ENCODE measurements at places on chromosomes 12 and 14. TPM values are rescaled to one million over a fixed set of nuclear protein-coding genes. Genes with fewer than 3 reads are reported as not detected.

SPX gene
- total RNA-seq = 1.2 TPM

TMEM30B gene
- 2.7 TPM for total RNA-seq

MTHFD1 gene
- 84.0 TPM for total RNA-seq

BIN2 gene
- not detected for total RNA-seq

TAS2R8 gene
- total RNA-seq = not detected
